ENCODE measurements at places on chromosomes 16 and 17.
A peak's percentile ranks its signal among the peaks of the same experiment; 100 is the strongest.

GRCh38 chr16:23301251-23302044, 654 bp upstream of the SCNN1B start:
- no peak for DNase-seq

DNA sequence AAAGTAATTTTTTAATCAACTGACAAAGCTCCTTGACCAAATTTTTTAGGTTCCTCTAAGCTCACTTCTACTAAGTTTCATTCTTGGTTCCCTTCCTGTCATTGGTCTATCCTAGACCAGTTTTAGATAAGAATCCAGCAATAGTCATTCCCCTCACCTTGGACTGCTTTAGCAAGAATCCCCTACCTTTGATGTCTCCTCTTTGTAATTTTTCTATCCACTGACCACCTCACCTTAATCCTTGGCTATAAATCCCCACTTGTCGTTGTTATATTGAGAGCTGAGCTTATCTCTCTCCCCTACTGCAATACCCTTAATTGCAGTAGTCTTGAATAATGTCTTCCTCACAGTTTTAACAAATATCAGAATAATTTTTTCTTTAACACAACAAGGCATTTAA, 107.2 kb downstream of the USP32 start:
- DNase-seq: no peak

- peak; percentile 53 for DNase-seq
These were observed 73.0 kb downstream of the ABCC6 start for GRCh38 chr16:16150117-16150877.

GRCh38 chr16:17986991-17987390, 349.5 kb downstream of the NPIPA8 start:
- no peak for DNase-seq

- DNase-seq: no peak
These were observed 3.1 kb upstream of the JPT2 start for GRCh38 chr16:1674751-1675664.

GRCh38 chr16:56617212-56618085, 8.1 kb upstream of the MT1E start:
- DNase-seq: no peak

DNA sequence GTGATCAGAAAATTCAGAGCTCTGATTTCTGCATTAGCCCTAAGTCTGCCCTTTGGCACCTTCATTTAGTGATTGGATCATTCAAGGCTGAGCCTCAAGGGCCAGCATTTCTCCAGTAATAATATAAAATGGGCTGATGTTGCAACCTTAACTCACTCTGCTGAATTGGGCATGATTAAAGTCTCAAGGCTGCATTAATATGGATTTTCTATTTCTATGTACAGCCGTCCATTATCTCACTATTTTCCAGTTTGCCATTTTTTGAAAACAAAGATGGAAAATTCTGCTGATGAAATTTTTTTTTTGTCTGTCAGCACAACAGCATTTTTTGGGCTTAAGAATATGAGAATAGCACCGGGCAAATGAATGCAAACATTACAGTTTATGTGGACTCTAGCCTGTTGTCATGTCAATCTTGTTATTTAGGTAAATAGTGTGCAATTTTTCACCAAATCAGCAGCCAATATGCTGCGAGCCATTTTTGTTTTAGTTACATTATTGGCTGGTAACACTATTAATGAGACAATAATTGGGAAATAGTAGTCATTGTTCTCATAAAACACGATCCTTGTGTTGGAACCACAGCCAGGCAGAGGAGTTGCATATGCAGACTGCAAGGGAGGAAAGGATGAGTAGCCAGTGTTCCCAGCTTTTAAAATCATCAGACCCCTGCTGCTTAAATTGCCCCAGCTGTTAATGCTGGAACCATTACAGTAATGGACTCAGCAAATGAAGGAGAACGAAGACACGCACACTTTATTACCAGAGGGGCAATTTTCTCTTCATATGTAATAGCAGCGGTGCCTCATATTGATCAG, 10.5 kb downstream of the FTO start:
- peak; percentile 58 for DNase-seq

GRCh38 chr17:44344939-44345453, at the start of gene GRN:
GRN (plus strand) TSS chr17:44345302; CDS start chr17:44349165, 3,863 bp downstream.
- DNase-seq: peak; percentile 97

DNA sequence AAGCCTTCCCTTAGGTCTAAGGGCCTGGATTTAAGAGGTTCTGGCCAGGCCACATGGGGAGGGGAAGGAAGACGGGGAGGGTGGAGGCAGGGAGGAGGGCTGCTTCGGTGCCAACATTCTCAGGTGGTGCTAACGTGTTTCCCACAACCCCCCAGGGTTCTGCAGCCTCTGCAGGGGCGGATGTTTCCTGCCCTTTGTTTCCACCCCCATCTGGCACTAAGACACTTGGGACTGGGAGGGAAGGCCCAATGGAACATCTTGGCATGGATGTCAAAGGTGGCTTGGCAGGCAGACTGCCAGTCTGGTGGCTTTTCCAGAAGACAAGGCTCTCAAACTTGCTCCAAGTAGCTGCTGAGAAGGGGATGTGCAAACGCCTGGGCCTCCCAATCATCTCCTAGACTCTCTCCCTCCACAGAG, 12.7 kb downstream of the HIC1 start:
- DNase-seq: no peak

GRCh38 chr17:61723914-61724313, 132.9 kb upstream of the NACA2 start:
- no peak for DNase-seq

GRCh38 chr17:8223356-8224126, 13.2 kb upstream of the AURKB start:
- DNase-seq: peak; percentile 42

GRCh38 chr17:72887917-72888316, 204.6 kb downstream of the SLC39A11 start:
- DNase-seq: no peak

DNA sequence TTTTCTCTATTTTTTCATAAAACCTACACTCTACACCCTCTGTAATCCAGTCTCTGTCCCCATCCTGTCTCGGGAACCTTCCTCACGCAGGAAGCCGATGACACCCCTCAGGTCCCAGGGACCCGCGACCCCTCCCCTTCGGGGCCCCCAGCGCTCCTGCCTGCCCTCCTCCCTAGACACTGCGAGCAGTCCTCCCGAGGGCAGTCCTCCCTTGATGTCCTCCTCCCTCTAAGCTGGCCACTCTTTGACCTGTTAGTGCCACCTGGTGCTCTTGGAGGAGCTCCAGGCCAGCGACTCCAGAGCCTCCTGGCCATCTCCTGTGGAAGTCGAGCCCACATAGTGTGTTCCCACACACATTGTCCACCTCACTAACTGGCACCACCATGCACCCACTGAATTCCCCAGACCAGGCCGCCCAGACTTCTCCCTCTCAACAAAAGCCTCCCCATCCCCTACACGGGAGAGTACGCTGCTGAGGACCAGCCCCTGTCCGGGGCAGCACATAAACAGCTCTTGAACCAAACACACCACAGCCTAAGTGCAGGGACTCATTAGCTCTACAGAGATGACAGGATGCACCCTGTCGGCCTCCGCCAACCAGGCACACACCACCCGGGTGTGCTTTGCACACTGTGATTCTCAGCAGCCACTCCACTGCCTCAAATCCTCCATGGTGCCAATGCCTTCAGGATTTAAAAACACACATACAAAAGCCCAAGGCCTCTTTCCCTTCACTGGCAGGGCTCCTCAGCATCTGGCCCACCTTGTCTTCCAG, 9.3 kb downstream of the OSBPL7 start:
- no peak for DNase-seq

GRCh38 chr17:43826206-43826605, 6.7 kb downstream of the MPP3 start:
- DNase-seq: no peak

- DNase-seq: no peak
These were observed 104.4 kb downstream of the CMIP start for GRCh38 chr16:81548876-81549546.

- no peak for DNase-seq
These were observed 80.5 kb downstream of the SMG6 start for GRCh38 chr17:2222901-2223616.

DNA sequence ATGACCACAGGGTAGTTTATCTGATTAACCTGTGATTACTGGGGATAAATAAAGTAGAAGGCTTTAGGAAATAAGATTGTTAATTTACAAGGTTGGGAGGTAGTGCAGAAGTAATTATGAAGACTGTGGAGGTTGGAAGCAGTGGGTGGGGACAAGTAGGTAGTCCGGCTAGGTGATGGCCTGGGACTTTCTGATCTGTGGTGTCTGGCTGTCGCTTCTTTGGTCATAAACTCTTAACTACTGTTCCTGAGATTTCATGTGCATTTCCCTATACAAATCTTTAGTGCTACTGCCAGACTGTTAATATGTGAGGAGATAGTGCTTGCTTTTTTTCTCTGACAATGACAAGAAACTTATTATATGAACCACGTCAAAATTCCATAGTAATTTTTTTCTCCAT, 19.5 kb upstream of the HNF1B start:
- DNase-seq: no peak

DNA sequence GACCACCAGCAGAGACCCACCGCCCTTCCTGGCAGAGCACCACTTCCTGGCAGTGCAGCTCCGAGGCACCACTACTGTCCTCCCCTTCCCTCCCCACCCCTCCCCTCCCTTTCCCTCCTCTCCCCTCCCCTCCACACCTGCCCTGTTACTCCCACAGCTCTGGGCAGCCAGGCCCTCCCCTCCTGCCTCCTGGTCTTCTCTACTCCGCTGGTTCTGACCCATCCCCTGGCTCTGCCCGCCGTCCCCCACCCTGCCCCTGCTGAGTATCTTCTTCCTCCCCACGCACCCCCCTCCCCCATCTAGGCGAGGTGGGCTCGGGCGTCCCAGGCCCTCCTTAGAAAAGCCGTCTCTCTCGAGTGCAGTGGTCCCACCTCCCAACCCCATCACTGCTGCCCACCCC, 77.7 kb downstream of the AMFR start:
- no peak for DNase-seq

GRCh38 chr17:42198897-42199296, 4.6 kb upstream of the GHDC start:
- DNase-seq: no peak

DNA sequence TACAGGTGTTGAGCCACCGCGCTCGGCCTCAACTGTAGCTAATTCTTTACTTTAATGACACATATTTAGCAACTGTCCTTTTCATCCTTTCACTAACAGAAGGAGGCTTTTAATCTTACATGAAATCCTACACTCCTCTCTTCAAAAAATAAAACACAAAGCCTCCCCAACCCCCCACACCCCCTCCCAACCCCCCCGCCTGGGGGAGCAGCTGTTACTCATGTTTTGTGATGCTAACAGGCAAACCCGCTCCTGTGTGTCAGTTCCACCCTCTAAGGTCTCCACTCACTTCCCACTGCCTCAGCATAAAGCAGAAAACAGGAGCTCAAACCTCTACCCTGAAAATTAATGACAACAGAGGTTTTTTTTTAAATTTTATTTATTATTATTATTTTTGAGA, 55.4 kb upstream of the SLC25A19 start:
- DNase-seq: no peak

DNA sequence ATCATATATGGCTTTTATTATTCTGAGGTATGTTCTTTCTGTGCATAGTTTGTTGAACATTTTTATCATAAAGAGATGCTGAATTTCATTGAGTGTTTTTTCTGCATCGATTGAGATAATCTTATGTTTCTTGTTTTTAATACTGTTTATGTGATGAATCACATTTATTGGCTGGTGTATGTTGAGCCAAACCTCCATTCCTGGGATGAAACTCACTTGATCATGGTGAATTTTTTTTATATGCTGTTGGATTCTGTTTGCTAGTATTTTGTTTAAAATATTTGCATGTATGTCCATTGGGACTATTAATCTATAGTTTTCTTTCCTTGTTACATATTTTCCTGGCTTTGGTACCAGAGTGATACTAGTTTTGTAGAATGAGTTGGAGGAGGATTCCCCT, 500.2 kb downstream of the CDH11 start:
- no peak for DNase-seq

GRCh38 chr16:89906140-89907025, 12.3 kb upstream of the MC1R start:
- no peak for DNase-seq

GRCh38 chr17:28842282-28843012, at the start of gene FAM222B:
FAM222B (minus strand) TSS chr17:28842790; CDS start chr17:28766667, 76,123 bp downstream.
- DNase-seq: peak; percentile 60

GRCh38 chr17:4175921-4176807, 33.2 kb downstream of the CYB5D2 start:
- DNase-seq: no peak

DNA sequence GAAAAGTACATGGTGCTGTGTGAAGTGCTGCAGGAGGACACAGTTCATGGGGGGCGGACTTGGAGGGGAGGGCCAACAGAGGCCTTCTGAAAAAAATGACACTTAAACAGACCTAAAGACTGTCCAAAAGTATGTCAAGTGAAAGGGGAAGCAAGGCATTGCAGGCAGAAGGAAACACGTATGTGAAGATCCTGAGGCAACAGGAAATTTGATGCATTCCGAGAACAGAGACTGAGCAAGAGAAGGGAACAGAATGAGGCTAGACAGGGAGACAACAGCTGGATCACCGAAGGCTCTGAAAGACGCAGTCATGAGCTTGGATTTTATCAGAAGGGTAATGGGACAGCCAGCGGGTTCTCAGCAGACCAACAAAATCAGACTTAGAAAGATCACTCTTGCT, 1.1 kb downstream of the IFT20 start:
- no peak for DNase-seq

DNA sequence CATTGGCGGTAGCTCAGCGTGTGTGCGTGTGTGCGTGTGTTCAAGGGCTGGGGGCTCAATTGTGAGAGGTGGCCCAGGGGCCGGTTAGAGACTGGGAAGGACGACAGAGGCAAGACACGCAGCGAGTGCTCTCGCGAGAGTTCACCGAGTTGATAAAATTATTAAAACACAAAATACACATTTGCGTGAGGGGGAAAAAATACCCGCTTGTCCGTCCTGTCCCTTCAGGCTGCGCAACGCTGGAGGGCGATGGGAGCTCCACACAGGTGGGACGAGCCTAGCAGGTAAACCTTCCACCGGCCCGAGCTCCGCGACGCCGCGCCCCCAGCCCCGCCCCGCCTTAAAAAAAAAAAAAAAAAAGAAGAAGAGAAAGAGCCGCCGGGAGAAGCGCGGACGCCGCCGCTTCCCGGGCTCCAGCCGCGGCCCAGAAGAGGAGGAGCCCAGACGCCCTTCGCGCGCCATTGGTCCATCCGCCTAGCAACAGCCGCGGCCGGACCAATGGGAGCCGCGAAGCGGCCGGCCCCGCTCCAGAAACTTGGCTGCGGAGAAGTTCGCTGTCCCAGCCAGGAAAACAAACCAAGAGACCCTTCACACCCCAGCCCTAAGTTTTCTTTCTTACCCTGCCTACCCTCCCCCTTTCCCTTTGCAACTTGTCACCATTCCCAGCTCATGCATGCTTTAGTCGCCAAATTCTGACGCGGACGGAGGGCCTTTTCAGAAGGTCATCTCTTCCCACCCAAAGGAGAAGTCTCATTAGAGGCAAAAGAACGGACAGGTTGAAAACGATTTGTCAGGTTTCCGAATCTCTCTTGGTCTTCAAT, 169.9 kb upstream of the MAF start:
- DNase-seq: peak; percentile 71
